Activated CD4-positive, alpha-beta T cell treated with anti-CD3 and anti-CD28 coated beads, Interleukin-2, amount 50 U/mL, for 48 hours (primary cell): ENCODE measurements at places on chromosomes 13 and 19.

DNA sequence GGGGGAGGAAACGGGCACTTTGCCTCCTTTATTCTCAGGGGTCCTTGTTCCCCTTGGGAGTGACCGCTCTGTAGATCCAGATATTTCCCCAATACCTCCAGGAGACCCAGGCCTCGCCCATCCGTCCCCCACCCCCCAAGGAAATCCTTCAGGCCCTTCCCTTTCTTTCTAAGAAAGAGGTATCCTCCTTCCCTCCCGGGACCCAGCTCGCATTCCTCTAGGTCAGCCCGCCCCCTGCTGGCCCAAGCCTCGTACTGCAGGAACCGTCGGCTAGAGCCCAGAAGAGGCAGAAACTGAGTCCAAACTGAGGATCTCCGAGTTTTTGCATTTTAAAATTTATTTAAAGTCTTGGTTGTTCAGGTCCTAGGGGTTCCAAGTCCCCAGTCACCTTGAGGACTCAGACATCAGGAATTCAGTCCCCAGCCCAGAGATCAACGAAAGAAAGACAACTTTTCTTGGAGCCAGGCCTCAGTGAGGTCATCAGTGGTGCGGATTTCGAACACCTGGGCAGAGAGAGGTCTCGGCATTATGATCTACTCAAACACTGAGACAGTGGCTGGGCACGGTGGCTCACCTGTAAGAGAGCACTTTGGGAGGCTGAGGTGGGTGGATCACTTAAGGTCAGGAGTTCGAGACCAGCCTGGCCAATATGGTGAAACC is 7.5 kb upstream of the LRFN1 start:
- DNase-seq, result peak; percentile 86

GRCh38 chr19:39199025-39199424 is 2.3 kb downstream of the NCCRP1 start:
- DNase-seq, result no peak

DNA sequence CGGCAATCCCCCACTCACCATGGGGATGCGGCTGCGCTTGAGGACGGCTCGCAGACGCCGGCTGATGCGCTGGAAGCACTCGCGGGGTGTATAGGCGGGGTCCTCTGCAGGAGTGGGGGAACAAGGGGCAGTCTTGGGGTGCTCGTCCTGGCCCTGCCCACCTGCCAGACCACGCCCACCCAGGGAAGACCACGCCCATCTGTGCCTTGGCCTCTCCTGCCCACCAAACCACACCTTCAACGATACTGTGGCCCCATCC is 6.7 kb downstream of the RNU6-9 start:
- no peak for DNase-seq

- no peak for DNase-seq
Observed at GRCh38 chr13:95763601-95764000, 86.7 kb downstream of the DNAJC3 start.

DNA sequence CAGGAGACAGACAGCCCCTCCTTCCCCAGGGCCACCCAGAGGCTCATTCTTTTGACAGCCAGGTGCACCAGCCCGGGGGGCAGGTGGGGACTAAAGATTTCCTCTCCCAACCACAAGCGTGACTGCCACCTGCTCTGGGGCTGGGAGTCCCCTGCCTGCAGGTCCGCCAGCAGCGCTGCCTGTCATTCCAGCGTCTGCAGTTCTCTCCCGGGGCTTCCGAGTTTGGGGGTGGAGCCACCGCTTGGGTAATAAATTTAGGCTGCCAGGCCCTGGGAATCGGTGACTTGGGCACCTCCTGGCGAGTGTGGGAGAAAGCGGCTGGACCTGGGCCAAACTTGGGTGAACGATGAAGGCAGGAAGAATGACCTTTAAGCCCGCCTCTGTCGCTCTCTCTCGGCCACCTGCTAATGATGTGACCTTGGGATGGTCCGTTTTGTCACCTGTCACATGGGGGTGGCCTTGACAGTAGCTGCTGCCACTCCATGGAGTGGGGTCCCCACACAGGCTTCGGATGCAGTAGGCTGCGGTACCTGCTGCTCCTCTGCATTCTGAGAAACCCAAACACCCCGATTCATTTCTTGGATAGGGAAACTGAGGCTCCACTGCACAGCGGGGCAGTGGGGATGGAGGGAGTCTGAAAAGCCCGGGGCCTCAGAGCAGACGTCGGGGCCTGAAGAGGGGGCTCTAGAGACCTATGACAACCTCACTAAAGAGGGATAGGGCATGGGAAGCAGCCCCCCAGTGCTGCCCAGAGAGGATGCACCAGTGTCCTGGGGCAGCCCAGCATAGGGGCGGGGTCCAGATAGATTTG is 12.8 kb downstream of the FUT6 start:
- no peak for DNase-seq

- DNase-seq, result no peak
Observed at GRCh38 chr19:10848230-10848856, at the start of gene C19orf38. Gene C19orf38 (plus strand): TSS chr19:10848415. CDS start chr19:10848509, 94 bp downstream.
